ENCODE measurements at places on chromosomes 7 and 10.

GRCh38 chr10:101273330-101273729, 44.1 kb upstream of the LBX1 start:
- no peak for DNase-seq

DNA sequence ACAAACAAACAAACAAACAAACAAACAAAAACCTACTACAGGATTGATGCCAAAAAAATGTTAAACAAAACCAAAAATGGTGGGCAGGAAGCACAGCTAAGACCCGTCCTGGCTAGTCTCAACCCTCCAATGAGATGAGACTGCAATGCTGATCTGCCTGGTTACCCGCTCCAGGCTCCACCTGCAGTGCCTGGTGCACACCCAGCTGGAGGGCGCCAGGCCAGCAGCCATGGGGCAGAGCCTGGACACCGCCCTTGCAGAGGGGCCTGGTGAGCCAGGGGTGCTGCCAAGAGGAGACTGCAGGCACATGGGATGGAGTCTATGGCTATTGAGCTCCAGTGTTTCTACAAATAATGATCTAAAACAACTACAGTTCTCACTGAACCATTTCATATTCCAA, 107.0 kb downstream of the LARP4B start:
- DNase-seq = no peak

DNA sequence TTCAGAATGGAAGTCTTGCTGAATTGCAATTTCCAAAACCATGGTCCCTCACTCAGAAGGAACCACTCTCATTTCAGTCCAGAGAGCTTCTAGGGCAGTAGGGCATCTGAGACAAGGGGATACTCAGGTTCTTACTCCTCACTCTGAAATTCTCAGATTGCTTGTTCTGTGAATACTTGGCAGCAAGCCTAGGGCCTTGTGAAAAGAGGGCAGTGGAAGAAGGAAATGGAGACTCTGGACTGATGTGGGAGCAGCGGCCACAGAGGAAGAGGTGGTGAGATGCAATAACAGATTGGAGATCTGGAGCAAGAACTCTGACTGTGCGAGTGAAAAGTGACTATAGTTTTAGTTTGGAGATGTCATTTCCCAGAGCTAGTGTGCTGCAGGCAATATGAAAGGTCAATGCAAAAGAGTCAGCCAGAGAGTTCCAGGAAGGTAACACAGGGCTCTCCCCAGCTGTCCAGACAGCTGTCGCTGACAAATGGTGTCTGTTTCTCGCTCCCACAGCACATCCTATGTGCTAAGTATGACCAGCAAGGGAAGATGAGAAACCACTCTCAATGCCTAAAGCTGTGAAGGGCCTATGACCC, 291.6 kb upstream of the KIAA1217 start:
- DNase-seq = peak; percentile 14

- no peak for DNase-seq
Measured at GRCh38 chr10:28278842-28279241, 24.0 kb downstream of the MPP7 start.

GRCh38 chr10:132679640-132680039, 106.3 kb downstream of the NKX6-2 start:
- DNase-seq = no peak

DNA sequence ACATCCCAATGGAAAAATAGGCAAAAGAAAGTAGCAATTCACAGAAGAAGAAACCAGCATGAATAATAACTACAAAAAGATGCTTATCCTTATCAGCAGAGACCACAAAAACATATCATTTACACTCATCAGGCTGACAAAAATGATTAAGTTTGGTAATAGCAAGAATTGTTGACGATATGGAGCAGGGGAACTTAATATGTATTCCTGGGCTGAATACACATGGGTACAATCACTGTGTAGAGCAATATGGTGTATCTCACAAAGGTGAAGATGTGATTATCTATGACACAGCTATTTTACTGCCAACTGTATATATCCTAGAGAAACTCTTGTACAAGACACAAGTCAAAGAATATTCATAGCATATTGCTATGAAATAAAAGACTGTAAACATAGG, 141.8 kb upstream of the NOBOX start:
- DNase-seq = no peak

DNA sequence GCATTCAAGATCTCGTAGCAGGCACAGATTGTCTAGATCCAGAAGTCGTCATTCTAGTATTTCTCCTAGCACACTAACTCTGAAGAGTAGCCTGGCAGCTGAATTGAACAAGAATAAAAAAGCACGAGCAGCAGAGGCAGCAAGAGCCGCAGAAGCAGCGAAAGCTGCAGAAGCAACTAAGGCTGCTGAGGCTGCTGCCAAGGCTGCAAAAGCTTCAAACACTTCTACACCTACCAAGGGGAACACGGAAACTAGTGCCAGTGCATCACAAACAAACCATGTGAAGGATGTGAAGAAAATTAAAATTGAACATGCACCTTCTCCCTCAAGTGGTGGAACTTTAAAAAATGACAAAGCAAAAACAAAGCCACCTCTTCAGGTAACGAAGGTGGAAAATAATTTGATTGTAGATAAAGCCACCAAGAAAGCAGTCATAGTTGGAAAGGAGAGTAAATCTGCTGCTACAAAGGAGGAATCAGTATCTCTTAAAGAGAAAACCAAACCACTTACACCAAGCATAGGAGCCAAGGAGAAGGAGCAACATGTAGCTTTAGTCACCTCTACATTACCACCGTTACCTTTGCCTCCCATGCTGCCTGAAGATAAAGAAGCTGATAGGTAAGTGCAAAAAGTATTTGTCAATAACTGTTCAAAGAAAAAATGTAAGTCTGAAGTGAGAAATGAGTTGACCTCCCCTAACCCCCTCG, 37.7 kb downstream of the CDK13 start:
- DNase-seq = peak; percentile 17

DNA sequence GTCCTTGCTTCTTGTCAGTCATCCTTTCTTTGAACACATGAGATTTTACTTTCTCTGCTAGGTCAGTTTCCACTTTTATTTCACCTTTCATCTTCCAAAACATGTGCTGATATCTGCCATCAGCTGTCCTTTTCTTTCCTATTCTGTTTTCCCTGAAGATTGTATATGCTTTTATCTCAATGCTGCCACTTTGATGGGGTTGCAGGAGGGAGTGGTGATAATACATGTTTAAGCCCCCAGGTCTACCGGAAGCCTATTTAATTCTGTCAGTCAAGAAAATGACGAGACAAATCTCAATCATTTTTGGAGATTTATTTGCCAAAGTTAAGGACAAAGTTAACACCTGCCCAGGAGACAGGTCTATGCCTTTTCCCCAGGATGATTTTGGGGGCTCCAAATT, 73.8 kb downstream of the MRPL32 start:
- DNase-seq = no peak

GRCh38 chr7:37372750-37373149, 75.9 kb downstream of the ELMO1 start:
- DNase-seq = no peak
